GM12865 (cell line): ENCODE measurements at places on chromosomes 7 and 10.

DNA sequence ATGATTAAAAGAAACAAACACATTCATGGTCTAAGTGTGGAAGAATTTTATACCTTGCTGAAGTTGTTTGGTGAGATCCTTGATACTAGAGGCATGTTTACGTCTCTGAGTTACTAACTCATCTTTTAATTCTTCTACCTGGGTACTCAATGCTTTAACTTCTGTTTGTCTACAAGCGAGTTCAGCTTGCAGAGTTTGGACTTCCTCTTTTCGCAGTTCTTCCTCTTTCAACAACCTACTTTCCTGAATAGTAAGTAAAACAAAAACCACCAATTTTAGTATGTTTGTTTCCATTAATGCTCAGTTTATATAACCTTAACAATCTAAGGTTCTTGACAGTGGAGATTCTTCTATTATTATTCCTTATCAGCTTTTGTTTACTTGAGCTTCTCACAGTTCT lies 42.9 kb downstream of the CCDC186 start:
- DNase-seq, result peak; percentile 37

DNA sequence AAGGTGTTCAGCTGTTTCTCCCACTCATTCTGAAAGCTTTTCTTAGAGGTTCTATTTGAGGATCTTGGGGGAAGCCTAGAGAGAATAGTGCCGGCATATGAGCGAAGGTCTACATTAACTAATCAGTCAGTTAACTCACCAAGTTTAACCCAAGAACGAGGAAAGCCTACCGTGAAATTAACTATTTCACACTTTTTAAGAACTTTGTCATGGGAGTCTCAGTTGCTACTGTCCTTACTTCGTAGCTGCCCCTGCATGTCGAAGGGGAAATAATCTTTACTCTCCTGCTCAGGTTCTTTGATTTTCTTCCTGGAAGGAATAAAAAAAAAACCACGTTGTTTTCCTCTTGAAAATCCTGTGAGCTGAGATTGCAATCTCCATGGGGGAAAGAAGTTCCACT lies 115.1 kb downstream of the FRMD4A start:
- DNase-seq, result no peak

DNA sequence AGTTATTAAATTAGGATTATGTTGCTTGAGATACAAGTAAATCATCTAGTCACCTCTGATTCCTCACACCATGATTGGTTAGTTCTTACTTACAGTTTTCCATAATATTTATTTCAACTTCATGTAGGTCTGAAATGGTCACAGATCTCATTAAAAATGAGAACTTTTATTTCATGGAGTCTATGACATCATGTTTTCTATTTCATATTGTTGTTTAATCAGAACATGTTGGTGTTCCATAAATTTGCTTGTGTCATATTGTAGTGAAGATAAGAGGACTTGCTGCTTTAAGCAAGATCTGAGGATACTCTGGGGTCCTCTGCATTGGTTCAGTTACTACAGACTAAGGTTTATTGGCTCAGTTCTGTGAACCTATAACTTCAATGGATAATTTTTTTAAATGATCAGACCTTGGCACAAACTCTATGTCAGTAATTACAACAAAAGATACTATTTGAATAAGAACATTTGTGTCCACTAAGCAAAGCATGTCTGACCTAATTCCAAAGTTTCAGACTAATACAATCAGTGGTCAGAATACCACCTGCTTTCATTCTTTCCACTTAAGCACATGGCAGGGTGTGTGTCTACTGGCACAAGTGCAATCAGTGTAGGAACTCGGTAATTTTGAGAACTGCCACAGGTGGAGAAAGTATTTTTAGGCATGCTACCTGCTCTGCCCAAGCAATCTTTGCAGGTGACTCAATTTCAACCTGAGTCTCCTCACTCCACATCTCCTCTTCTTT lies 68.5 kb downstream of the CCDC71L start:
- no peak for DNase-seq

GRCh38 chr10:103465411-103466179 lies 6.9 kb upstream of the CALHM1 start:
- peak; percentile 80 for DNase-seq

- no peak for DNase-seq
Observed at GRCh38 chr10:71230656-71231025, 18.3 kb downstream of the UNC5B start.
